CD4-positive, CD25-positive, alpha-beta regulatory T cell (primary cell): ENCODE measurements at places on chromosomes 4 and X.

DNA sequence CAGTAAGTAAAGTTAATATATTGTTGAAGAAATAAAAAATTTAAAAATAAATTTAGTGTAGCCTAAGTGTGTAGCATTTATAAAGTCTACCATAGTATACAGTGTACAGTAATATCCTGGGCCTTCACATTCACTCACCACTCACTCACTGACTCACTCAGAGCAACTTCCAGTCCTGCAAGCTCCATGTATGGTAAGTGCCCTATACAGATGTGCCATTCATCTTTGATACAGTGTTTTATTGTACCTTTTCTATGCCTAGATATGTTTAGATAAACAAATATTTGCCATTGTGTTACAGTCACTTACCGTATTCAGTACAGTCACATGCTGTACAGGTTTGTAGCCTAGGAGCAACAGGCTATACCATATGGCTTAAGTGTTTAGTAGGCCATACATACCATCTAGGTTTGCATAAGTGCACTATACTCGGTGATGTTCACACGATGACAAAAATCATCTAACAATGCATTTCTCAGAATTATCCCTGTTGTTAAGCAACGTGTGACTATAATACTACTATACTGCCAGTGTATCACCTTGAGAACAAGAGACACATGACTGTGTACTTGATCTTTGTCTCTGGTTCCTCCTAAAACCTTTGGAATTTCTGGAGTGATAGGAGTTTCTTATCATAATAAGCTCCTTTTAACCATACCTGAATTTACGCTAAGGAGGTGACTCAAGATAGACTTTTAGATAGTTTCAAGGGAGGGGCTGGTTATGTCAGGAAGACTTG is 25.8 kb upstream of the SEPTIN11 start:
- no peak overlapping the region for H3K27ac ChIP-seq
- H3K4me1 ChIP-seq, result no peaks in the 10 kb centered on the region
- DNase-seq, result no peak
- no peak overlapping the region for H3K4me3 ChIP-seq
- no peaks in the 10 kb centered on the region for H3K27me3 ChIP-seq

GRCh38 chr4:88008743-88009171 is 1.3 kb downstream of the PKD2 start:
- peak overlapping the region; percentile 88 for H3K4me3 ChIP-seq
- DNase-seq, result no peak
- no peaks in the 10 kb centered on the region for H3K36me3 ChIP-seq
- H3K27me3 ChIP-seq, result no peaks in the 10 kb centered on the region
- H3K27ac ChIP-seq, result no peak overlapping the region
- H3K4me1 ChIP-seq, result peaks cover 25% of the 10 kb centered on the region

- no peaks in the 10 kb centered on the region for H3K36me3 ChIP-seq
- no peak for DNase-seq
- no peaks in the 10 kb centered on the region for H3K4me1 ChIP-seq
- H3K27ac ChIP-seq, result no peak overlapping the region
- H3K27me3 ChIP-seq, result no peaks in the 10 kb centered on the region
These were observed 532.7 kb downstream of the NLGN4X start for GRCh38 chrX:5695971-5696370.

DNA sequence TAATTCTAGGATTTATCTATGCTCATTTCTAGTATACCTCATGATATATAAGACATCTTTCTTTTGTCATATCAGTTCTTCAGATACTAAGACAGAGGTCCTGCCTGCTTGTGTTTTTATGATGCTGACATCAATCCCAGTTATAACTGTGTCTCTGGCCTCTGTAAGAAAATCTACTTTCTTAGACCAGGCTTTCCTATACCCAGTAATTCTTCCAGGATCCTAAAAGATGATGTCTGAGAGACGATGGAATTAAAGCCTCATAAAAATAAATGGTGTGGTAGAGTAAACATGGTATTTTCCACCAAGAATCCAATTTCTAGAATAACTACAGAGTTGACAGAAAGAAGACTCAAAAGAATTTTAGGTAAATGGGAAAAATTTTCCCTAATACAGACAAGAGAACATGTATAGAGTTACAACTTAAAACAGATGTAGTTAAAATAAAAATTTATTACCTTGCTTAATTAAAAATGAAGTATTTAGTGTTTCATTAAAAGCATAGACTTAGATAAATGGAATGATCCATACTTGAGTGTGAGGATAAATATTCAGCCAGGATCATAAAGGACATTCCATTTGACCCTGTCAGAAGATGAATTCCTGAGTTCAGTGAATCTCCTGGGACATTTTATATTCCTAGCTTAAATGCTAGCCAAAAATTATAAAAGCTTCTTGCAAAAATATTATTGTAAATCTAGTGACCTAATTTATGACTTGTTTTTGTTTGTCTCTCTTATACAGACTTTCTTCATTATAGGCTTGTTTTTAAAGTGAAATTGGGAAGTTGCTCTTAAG is 137.4 kb downstream of the PDLIM5 start:
- H3K4me1 ChIP-seq, result no peaks in the 10 kb centered on the region
- no peaks in the 10 kb centered on the region for H3K27me3 ChIP-seq
- peaks cover 6% of the 10 kb centered on the region for H3K36me3 ChIP-seq
- no peak for DNase-seq

DNA sequence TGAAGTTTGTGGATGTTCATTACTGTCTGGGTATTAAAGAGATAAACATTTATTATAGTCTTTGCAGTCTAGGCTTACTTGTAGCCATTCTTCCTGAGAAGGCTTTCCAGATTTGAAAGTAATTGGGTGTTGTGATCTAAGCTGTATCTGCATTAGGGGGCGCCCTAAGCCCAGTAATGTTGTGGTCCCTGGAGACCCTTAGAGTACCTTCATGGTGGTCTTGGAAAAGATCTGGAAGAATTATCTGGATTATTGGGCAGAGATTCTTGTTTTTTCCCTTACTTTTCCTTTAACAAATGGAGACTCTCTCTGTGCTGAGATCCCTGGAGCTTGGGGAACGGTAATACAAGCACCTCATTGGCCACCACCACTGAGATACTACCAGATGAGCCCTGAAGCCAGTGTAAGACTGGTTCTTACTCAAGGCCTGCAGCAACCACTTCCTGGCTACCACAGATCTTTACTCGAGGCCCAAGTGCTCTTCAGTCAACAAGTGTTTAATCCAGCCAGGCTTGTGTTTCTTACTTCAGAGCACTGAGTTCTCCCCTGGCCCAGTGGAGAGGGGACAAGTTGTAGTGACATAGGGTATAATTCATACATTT is 63.1 kb downstream of the RTL3 start:
- no peaks in the 10 kb centered on the region for H3K4me1 ChIP-seq
- peak; percentile 1 for DNase-seq
- no peak overlapping the region for H3K27ac ChIP-seq
- H3K36me3 ChIP-seq, result no peaks in the 10 kb centered on the region
- no peak overlapping the region for H3K4me3 ChIP-seq

- H3K27me3 ChIP-seq, result no peaks in the 10 kb centered on the region
- H3K4me3 ChIP-seq, result no peak overlapping the region
- no peak for DNase-seq
- no peaks in the 10 kb centered on the region for H3K36me3 ChIP-seq
These were observed 414.4 kb downstream of the ARHGAP24 start for GRCh38 chr4:85889314-85889713.

- no peaks in the 10 kb centered on the region for H3K4me1 ChIP-seq
- H3K27ac ChIP-seq, result no peak overlapping the region
- H3K4me3 ChIP-seq, result no peak overlapping the region
- H3K36me3 ChIP-seq, result no peaks in the 10 kb centered on the region
These were observed 671.6 kb upstream of the SLIT2 start for GRCh38 chr4:19580095-19580494.

DNA sequence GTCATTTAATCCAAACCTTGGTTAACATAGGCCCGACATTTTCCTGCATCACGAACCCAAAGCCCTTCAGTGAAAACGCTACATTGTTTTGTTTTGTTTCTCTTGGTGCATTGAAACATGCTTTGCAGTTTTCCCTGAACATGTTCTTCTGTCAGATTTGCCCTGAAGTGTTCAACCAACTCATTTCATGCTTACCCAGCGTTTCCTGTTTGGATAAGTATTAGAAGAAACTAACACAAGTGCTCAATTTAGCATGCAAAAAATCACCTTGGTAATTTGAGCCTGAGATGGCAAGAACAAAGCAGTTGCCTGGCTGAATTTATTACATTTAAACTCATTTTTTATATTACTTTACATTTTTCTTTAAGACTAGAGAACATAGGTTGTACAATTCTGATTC is 160.1 kb upstream of the VCX3A start:
- no peak overlapping the region for H3K27ac ChIP-seq
- DNase-seq, result no peak
- H3K36me3 ChIP-seq, result no peaks in the 10 kb centered on the region
- no peaks in the 10 kb centered on the region for H3K27me3 ChIP-seq
- no peaks in the 10 kb centered on the region for H3K4me1 ChIP-seq
- H3K4me3 ChIP-seq, result no peak overlapping the region

- no peak overlapping the region for H3K4me3 ChIP-seq
- H3K36me3 ChIP-seq, result no peaks in the 10 kb centered on the region
- H3K27me3 ChIP-seq, result no peaks in the 10 kb centered on the region
- H3K27ac ChIP-seq, result no peak overlapping the region
- H3K4me1 ChIP-seq, result no peaks in the 10 kb centered on the region
These were observed 200.7 kb upstream of the SPIN4 start for GRCh38 chrX:63551856-63552255.

DNA sequence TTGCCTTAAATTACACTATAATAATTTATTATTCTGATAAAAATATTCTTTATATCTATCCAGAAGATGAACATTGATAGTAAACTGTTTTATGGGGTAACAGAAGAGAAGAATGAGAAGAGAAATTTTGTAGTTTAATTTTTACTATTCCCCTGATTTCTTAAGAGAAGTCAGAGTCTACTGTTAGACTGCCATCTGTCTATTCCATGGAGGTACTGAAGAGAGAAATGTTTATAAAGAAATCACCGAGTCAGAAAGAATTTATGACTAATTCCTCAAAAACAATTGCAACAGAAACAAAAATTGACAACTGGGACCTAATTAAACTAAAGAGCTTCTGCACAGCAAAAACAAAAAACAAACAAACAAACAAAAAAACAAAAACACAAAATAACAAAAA is 149.9 kb downstream of the FGF16 start:
- no peaks in the 10 kb centered on the region for H3K4me1 ChIP-seq
- H3K4me3 ChIP-seq, result no peak overlapping the region
- H3K36me3 ChIP-seq, result peaks cover 15% of the 10 kb centered on the region
- H3K27me3 ChIP-seq, result no peaks in the 10 kb centered on the region
- no peak for DNase-seq
- no peak overlapping the region for H3K27ac ChIP-seq

GRCh38 chr4:6939761-6940743 is 30.4 kb downstream of the TBC1D14 start:
- no peak overlapping the region for H3K4me3 ChIP-seq
- no peak for DNase-seq
- no peaks in the 10 kb centered on the region for H3K27me3 ChIP-seq
- peaks cover 68% of the 10 kb centered on the region for H3K4me1 ChIP-seq
- H3K27ac ChIP-seq, result peak overlapping the region; percentile 73

GRCh38 chrX:24034485-24034884 is 7.5 kb upstream of the KLHL15 start:
- no peaks in the 10 kb centered on the region for H3K4me1 ChIP-seq
- no peaks in the 10 kb centered on the region for H3K36me3 ChIP-seq

GRCh38 chrX:103817502-103817901 is 14.6 kb downstream of the RAB9B start:
- DNase-seq, result peak; percentile 56
- H3K4me1 ChIP-seq, result no peaks in the 10 kb centered on the region
- H3K27me3 ChIP-seq, result no peaks in the 10 kb centered on the region
- no peak overlapping the region for H3K4me3 ChIP-seq

- no peak for DNase-seq
- H3K27ac ChIP-seq, result no peak overlapping the region
- H3K36me3 ChIP-seq, result no peaks in the 10 kb centered on the region
- no peak overlapping the region for H3K4me3 ChIP-seq
- H3K27me3 ChIP-seq, result no peaks in the 10 kb centered on the region
These were observed 107.8 kb upstream of the TMEM47 start for GRCh38 chrX:34764852-34765361.

DNA sequence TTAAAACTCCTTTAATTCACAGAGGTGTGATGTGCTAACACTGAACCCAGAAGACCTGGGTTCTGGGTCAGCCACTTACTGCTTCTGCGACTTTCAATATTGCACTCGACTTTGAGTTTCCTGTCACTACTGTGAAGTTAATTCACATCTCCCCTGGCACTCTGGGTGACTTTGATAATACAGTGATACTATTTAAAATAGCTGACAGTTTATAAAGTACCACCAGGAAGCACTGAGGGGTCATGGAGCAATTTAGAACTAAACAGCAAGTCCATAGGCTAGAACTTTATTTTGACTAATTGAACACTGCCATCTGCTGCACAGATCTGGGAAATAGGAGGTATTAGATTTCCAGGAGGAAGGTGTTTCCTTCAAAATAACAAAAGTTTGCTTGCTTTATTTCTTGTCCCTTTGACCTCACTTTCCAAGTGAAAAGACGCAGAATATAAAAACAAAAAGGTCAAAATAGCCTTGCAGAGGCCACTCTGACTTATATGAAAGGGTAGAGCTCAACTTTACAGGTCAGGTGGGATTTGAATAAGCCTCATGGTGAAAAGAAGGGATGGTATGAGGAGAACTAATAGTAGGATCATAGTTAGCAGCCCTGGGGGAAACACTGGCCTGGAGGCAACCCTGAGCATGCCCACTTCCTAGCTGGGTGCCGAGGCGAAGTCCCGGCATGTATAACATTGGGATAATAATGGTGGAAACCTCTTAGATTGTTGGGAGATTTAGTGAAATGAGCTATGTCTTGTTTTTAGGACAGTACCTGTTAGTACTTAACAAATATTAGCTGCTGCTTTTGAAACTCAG is 53.4 kb downstream of the ZNF518B start:
- peak; percentile 40 for DNase-seq
- no peak overlapping the region for H3K27ac ChIP-seq
- H3K4me1 ChIP-seq, result no peaks in the 10 kb centered on the region

GRCh38 chr4:94877973-94878372 is 120.2 kb downstream of the BMPR1B start:
- H3K36me3 ChIP-seq, result no peaks in the 10 kb centered on the region
- no peak for DNase-seq
- H3K4me1 ChIP-seq, result no peaks in the 10 kb centered on the region

DNA sequence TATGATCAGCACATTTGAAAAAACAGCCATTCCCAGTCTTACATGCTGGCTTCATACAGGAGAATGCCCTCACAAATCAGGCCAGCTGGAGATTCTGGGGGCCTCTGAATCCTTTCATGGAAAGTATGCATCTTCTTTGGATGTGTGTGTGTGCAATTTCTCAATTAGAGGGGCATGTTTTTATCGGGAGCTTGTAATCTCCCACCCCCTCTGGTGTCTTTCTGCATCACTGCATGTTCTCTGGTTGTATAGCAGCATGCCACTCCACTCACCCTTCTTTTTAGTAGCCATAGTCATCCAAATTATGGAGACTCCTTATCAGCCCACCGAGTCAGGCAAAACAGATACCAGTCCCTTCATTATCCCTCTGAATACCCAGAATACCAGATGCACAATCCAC is 282.2 kb upstream of the SLIT2 start:
- H3K4me3 ChIP-seq, result no peak overlapping the region
- no peaks in the 10 kb centered on the region for H3K36me3 ChIP-seq
- no peak for DNase-seq
- H3K27ac ChIP-seq, result no peak overlapping the region

DNA sequence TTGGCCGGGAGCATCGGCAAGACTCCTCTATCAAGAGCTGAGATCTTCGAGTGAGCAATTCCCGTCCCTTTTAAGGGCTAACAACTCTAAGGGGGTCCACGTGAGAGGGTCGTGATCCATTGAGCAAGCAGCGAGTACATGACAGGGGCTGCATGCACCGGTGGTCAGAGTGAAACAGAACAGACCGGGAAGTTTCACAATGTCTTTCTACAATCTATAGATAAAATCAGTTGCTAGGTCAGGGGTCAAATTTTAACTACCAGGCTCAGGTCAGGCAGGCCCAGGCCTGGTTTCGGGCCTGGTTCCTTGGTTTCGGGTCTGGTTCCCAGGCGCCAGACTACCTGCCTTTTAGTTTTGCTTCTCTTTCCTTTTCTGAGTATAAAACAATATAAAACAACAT is 160.1 kb downstream of the PTCHD1 start:
- H3K36me3 ChIP-seq, result no peaks in the 10 kb centered on the region
- no peak overlapping the region for H3K4me3 ChIP-seq
- no peak for DNase-seq
